Endothelial cell (in vitro differentiated cells): ENCODE measurements at places on chromosomes 13 and 19. TPM values are rescaled to one million over a fixed set of nuclear protein-coding genes. Genes with fewer than 3 reads are reported as not detected.

CEACAM21 gene
- total RNA-seq = 74.1 TPM

FSD1 gene
- total RNA-seq = 19.0 TPM

ZNF729 gene
- not detected for total RNA-seq

SLC46A3 gene
- total RNA-seq = 7.7 TPM

ZGLP1 gene
- 8.2 TPM for total RNA-seq

CYP2A7 gene
- not detected for total RNA-seq

KLF1 gene
- 0.54 TPM for total RNA-seq

ZNF135 gene
- total RNA-seq = 1.1 TPM

IGFL2 gene
- not detected for total RNA-seq

CTU1 gene
- total RNA-seq = 5.4 TPM

ZNF534 gene
- total RNA-seq = not detected

CNN1 gene
- total RNA-seq = 1.5 TPM

RXFP2 gene
- not detected for total RNA-seq

STAP2 gene
- 66.2 TPM for total RNA-seq

PSPN gene
- 4.6 TPM for total RNA-seq

VSTM2B gene
- 0.18 TPM for total RNA-seq
